Adrenal gland (tissue), 19 donors: ENCODE measurements at places on chromosomes 2 and 18. TPM values are rescaled to one million over a fixed set of nuclear protein-coding genes. Genes with fewer than 3 reads are reported as not detected.

Gene ZNF532
- total RNA-seq: 23.9 TPM

Gene METAP1D
- 1.7 TPM for total RNA-seq

Gene TRIM43
- total RNA-seq: not detected

Gene SP110
- 16.5 TPM for total RNA-seq

DNA sequence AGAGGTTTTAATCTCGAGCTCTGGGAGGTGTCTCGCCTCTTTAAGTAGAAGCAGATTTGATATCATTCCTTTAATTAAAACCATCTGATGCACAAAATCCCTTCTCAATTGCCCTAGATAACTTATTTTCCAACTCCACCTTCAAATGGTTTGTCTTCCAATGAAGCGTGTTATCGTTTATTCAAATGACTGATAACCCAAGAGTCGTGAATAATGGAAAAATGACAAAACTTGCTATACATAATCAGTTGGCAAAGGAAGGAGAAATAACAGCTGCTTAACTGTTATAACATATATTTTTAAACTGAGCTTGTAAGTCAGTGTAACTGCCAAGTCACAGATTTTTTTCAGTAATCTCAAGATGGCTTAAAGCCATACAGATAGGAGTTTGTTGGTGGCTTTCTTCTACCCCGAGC is 144.6 kb downstream of the QPCT start:
- H3K27ac ChIP-seq: no peak overlapping the region
- H3K4me3 ChIP-seq: no peak overlapping the region
- no peaks in the 10 kb centered on the region for H3K4me1 ChIP-seq
- no peaks in the 10 kb centered on the region for H3K27me3 ChIP-seq

DNA sequence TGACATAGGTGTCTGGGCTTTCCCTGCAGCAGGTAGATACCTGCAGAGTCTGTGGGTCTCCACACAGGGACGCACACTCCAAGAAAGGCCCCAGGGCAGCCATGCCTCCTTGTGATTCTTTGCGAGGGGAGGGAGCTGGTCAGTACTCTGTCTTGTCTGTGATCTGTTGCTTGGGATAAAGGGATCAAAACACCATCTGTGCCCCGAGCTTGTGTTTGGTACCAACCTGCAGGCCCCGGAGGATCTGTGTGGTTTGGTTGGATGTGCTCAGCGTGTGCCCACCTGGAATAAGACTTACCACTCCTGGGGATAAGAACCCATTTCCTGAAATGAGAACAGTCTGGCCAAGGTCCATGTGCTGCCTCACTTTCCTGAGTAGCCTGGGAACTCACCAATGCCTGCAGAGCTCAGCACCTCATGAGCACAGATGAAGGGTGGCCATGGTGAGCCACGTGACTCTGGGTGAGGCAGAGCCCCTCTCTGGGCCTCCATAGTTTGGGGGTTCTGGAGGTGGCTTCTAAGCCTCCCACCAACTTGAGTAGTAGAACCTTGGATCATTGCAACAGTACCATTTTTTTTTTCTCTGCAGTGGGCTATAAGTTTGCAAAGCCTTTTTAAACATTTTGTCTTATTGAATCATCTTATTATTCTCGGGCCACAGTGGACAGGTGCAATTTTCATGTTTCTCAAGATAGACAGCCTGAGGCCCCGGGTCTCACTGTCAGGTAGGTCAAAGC is 134.8 kb downstream of the DDX1 start:
- H3K4me1 ChIP-seq: peaks cover 13% of the 10 kb centered on the region
- no peaks in the 10 kb centered on the region for H3K36me3 ChIP-seq
- no peak for DNase-seq
- no peak overlapping the region for H3K27ac ChIP-seq
- no peaks in the 10 kb centered on the region for H3K27me3 ChIP-seq

Gene ALPI
- not detected for total RNA-seq

DNA sequence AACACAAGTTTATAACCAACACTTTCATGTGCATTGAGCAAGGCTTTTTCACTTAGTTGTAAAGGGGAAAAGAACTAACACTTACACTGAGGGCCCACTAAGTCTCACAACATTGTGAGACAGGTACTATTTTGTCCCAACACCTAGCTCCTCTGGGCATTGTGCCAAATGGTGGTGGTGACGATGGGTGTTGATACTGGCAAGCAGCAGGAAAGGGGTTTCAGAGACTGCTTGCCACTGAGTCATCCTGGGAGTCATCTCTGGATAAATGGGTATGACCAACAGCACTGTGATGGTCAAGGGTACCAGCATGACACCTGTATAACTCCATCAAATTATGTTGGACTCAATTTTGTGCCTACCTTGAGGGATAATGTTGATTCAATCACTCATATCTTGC is 138.8 kb upstream of the ITGA6 start:
- H3K4me1 ChIP-seq: no peaks in the 10 kb centered on the region
- no peaks in the 10 kb centered on the region for H3K36me3 ChIP-seq
- DNase-seq: no peak
- peaks cover 5% of the 10 kb centered on the region for H3K27me3 ChIP-seq

GRCh38 chr2:207148020-207148419 is 17.7 kb downstream of the KLF7 start:
- no peaks in the 10 kb centered on the region for H3K27me3 ChIP-seq
- peaks cover 75% of the 10 kb centered on the region for H3K4me1 ChIP-seq
- no peaks in the 10 kb centered on the region for H3K36me3 ChIP-seq
- H3K4me3 ChIP-seq: no peak overlapping the region
- no peak overlapping the region for H3K27ac ChIP-seq

DNA sequence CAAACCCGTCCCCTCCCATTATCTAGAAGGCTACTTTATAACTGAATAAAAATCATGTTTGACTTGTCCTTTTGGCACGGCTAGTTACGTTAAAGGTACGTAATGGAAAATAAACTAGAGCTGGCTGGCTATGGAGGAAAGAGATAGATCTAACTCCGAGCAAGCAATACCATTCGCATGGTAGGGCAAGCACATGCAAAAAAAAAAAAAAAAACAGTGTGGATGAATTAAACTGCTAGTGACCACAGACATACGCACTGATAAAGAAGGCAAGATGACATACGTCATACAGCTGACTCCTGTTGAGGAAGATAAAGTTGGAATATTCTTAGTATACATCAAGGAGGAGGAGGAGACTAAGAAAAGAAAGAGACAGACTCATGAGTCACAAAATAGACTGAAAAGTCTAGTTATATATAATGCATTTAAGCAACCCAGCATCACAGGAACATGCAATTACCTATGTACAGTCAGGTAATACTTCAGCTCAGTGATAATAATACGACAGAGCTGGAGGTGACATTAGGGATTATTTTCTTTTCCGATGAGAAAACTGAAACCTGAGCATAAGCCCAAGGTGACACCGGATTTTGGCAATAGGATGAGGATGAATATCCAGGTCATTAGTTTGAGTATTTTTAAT is 37.9 kb upstream of the NARS1 start:
- H3K36me3 ChIP-seq: no peaks in the 10 kb centered on the region
- H3K4me1 ChIP-seq: peaks cover 10% of the 10 kb centered on the region
- no peak overlapping the region for H3K4me3 ChIP-seq
- DNase-seq: no peak

DNA sequence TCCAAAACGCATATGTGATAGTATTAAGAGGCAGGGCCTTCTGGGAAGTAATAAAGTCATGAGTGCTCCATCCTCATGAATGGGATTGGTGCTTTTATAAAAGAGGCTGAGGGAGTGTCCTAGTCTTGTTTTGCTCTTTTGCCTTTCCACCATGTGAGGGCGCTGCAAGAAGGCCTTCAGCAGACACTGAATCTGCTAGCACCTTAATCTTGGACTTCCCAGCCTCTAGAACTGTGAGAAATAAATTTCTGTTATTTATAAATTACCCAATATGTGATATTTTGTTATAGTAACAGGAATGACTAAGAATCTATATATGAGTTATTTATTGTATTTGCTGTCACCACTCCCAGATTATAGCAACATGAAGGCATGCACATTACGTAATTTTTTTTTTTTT is 63.5 kb downstream of the PLA2R1 start:
- no peak for DNase-seq
- H3K4me3 ChIP-seq: no peak overlapping the region
- H3K27ac ChIP-seq: no peak overlapping the region
- no peaks in the 10 kb centered on the region for H3K36me3 ChIP-seq

DNA sequence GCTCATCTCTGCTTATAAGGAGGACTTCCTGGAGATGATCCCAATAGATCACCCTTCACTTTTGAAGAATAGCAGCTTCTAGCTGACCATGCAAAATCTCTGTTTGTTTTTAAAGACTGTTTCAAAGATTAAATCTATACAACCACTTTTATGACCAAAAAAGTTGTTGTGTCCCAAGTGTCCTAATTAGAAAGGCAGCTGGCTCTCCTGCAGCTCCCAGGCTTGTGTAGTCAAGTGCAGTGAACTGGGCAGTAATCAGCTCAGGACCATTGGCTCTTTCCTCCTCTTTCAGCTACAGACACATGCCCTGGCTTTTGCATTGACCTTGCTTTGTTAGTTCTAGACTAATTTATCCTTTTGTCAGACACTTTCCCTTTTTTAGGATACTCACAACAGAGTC is 10.4 kb downstream of the ST8SIA3 start:
- H3K27me3 ChIP-seq: peaks cover 3% of the 10 kb centered on the region
- no peaks in the 10 kb centered on the region for H3K36me3 ChIP-seq
- H3K27ac ChIP-seq: no peak overlapping the region
- DNase-seq: no peak
- no peak overlapping the region for H3K4me3 ChIP-seq
- H3K4me1 ChIP-seq: no peaks in the 10 kb centered on the region

GRCh38 chr2:51707625-51708024 is 675.7 kb upstream of the NRXN1 start:
- DNase-seq: no peak
- no peak overlapping the region for H3K4me3 ChIP-seq
- no peaks in the 10 kb centered on the region for H3K4me1 ChIP-seq
- H3K36me3 ChIP-seq: no peaks in the 10 kb centered on the region
- no peak overlapping the region for H3K27ac ChIP-seq
- H3K27me3 ChIP-seq: no peaks in the 10 kb centered on the region

DNA sequence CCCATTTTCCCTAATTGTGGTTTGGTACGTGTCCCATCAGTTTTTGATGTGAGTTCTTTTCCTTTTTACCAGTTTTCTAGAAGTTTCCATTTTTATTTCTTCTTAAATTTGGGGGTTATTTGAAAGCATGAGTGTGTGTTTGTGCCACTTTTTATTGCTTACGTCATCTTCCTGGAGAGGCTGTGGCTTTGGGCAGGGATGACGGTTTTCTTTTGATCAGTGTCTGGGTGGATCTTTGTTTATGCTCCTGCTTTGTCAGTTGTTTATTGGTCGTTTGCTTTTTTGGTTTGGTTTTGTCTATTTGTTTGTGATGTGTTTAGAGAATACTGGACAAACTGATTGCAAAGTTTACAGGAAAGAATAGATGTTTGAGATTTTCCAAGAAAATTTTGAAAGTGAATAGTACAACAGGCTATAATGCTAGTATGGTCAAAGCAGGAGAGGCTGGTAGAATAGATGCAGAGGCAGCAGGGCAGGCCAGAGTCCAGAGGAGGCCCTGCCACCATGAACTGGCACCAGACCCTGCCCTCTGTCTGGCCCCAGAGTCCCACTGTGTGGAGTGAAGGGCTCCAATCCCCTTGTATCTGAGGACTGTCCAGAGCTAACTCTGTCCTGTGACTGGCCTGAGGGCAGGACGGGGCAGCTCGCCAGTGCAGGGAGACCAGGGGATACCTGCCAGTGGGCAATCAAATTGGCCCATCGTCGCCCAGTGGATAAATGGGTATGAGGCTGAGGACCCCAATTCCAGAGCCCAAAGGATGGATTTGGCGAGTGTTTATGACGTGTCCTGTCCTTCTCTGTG is 23.4 kb upstream of the SNED1 start:
- no peak overlapping the region for H3K4me3 ChIP-seq
- H3K36me3 ChIP-seq: no peaks in the 10 kb centered on the region
- peaks cover 7% of the 10 kb centered on the region for H3K27me3 ChIP-seq
- no peaks in the 10 kb centered on the region for H3K4me1 ChIP-seq

- H3K27ac ChIP-seq: no peak overlapping the region
- DNase-seq: peak; percentile 97
- no peak overlapping the region for H3K4me3 ChIP-seq
- H3K27me3 ChIP-seq: no peaks in the 10 kb centered on the region
Measured at GRCh38 chr2:237128026-237128703, 42.5 kb downstream of the COPS8 start.

DNA sequence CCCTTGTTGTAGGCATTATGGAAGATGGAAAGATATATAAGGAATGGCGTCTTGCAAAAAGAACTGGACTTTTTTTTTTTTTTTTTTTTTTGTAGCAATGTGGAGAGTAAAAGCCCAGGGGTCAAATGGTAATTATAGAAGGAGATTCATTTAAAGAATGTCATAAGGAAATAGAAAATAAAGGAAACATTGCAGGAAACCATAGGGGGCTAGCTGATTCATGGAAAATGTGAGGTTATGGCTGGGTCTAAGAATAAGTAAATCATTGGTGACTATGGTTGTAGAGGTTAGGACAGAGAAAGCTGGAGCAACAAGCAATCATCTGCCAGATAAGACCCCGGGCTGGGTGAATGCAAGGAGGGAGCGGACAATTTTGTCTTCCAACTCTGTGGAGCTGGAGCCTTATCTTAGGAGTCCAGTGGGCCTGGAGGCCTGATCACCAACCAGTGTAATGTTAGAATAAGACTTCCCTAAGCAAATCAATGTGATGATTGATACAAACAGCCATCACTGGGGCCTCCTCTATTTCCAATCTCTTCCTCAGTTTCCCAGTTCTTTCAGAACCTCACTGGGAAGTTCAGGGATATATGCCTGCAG is 201.2 kb upstream of the TNP1 start:
- H3K27me3 ChIP-seq: no peaks in the 10 kb centered on the region
- H3K27ac ChIP-seq: no peak overlapping the region
- H3K4me1 ChIP-seq: no peaks in the 10 kb centered on the region
- no peak for DNase-seq
- H3K4me3 ChIP-seq: no peak overlapping the region

Gene MLPH
- total RNA-seq: 1.1 TPM

- peaks cover 17% of the 10 kb centered on the region for H3K4me1 ChIP-seq
- H3K4me3 ChIP-seq: no peak overlapping the region
- no peaks in the 10 kb centered on the region for H3K36me3 ChIP-seq
- H3K27ac ChIP-seq: no peak overlapping the region
Measured at GRCh38 chr2:69615969-69616368, 27.6 kb downstream of the AAK1 start.

- no peaks in the 10 kb centered on the region for H3K27me3 ChIP-seq
- no peaks in the 10 kb centered on the region for H3K4me1 ChIP-seq
- DNase-seq: no peak
- no peaks in the 10 kb centered on the region for H3K36me3 ChIP-seq
- no peak overlapping the region for H3K27ac ChIP-seq
- H3K4me3 ChIP-seq: no peak overlapping the region
Measured at GRCh38 chr2:183521911-183522310, 397.7 kb downstream of the NUP35 start.

Gene AMER3
- 1.2 TPM for total RNA-seq

GRCh38 chr2:238239543-238239862 is 335 bp downstream of the HES6 start:
- H3K36me3 ChIP-seq: no peaks in the 10 kb centered on the region
- no peaks in the 10 kb centered on the region for H3K27me3 ChIP-seq
- H3K27ac ChIP-seq: peak overlapping the region; percentile 33
- H3K4me3 ChIP-seq: no peak overlapping the region
- no peak for DNase-seq

Gene FASTKD1
- 44.1 TPM for total RNA-seq

Gene ABCG5
- 0.07 TPM for total RNA-seq
